ENCODE measurements at places on chromosomes 6 and 20. TPM values are rescaled to one million over a fixed set of nuclear protein-coding genes. Genes with fewer than 3 reads are reported as not detected.

DNA sequence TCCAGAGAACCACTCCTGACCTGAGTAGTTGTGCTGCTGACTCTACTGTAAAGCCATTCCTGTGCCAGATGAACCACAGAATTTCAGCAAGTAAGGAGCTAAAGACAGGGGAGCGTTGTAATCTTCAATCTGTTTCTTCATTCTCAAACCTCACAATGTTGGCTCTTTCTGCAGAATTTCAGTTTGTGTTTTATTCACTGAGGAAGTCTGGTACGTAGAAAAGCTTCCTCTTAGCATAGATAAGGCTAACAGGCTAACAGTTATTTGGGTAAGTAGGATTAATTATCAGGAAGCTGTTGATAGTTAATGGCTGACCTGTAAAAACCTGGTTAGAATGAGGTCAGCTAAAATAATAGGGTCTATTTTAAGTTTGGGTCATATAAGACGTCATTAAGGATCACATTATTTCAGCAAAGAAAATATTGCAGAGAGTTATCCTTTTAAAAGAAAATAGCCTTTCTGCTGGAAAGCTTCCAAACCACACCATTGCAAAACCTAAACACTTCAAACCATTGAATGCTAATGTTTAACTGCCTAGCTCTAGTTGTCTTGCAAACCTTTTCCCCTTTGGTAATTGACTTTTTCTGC is 14.1 kb upstream of the TENT5A start:
- peak; percentile 83 for DNase-seq

DNA sequence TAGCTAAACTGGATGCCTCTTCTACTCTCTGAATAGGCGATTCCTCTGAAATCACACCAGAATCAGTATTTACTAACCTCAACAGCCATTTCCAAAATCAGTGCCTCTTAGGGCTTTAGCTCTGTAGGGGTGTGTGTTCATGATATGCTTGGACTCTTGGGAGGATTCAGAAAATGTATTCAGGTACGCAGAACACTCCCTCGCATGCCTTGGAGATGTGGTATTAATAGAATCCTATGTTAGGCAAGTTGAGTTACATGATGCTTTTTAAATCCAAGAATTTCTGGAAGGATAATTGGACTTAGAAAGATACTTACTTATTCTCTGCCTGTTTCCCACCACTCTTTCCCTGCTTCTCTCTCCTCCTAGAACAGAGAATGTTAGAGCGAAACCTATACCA is 31.8 kb upstream of the PBOV1 start:
- no peak for DNase-seq

GRCh38 chr20:3093861-3094361 is 9.4 kb upstream of the AVP start:
- DNase-seq = no peak

DNA sequence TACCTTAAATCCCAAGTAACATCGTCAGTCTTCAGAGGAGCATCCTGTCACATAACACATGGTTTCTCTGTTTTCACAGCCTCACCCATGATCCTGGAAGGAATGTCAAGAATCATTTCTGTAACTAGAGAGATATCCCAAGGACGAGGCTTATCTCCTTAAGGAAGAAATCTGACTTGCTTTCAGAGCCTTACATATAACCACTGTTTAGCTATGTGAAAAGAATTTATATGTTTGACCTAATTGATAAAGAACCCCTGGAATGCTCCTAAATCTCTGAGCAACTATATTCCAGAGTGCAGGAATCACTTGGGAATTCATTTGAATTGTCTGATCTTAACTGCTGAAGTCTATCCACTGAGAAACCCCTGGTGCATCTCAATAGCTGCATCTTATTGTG is 243.1 kb downstream of the ALDH8A1 start:
- no peak for DNase-seq

DNA sequence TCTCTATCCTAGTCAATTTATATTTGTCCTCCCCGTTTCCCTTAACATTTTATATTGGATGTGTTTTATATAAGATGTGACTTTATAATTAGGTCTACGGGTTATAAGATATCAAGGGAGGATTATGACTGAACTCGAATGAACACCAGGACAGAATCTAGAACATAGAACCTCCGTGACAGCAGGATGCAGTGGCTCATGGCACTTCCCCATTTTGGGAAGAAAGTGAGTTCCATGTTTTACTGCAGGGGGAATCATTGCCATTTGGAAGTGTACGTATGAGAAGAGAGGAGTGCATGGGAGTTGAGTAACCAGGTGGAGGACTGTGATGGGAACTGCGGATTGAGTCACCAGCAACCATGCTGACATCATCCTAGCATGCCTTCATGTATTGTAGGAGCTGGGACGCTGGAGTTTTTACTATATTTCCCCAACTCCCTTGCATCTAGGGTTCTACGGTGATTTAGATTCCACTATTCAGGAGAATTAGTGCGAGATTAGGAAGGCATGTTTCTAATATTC is 56.1 kb upstream of the FOXC1 start:
- DNase-seq = no peak

- peak; percentile 50 for DNase-seq
These were observed 212.4 kb downstream of the GRIK2 start for GRCh38 chr6:101605874-101606273.

GRCh38 chr6:104519566-104519965 is 340.2 kb downstream of the HACE1 start:
- DNase-seq = no peak

GRCh38 chr6:20265842-20266241 is 53.6 kb upstream of the MBOAT1 start:
- no peak for DNase-seq

- DNase-seq = no peak
These were observed 1.6 kb upstream of the TFAP2B start for GRCh38 chr6:50816947-50817645.

DNA sequence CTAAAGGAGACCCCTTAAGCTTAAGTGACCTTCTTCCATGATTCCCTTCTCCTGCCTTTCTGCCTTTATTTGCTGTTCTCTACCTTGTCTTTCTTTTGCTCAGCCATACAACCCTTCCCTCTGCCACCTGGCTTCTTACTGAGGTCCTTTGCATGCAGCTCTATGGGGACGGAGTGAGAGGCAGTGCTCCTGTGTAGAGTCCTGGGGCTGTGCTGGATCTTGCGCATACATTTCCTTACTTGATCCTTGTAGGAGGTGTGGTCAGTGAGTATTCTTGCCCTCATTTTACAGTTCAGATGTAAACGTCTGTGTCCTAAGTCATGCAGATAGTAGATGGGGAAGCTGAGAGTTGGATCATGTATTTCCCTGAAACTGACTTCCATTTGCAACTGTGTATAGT is 5.7 kb downstream of the SASH1 start:
- no peak for DNase-seq

DNA sequence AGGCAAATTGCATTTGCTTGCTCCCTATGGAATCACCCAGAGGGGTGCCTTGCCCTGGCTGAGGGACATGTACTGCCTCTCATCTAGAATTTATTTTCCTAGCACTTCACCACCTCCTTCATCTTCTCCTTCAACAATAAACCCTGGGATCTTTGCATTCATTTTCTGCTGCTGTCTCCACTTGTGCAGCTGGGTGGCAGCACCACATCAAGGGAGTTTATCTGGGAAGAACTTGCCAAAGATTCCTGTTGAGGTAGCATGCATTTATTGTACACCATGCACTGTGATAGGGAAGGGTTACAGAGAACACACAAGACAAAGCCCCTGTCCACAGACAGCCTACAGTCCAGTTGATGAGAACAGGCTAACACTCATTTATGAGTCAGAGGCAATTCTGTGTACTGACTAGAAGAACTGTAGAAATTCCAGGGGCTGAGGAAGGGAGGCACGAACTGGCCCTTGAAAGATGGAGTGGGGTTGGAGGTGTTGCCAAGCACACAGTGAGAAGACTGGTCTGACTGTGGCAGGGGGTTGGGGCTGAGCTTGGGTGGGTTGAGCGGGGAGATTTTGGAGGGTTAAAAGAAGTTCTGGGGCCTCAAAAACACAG is 17.5 kb downstream of the C20orf173 start:
- DNase-seq = no peak

GRCh38 chr6:51654647-51655046 is 432.8 kb downstream of the PKHD1 start:
- no peak for DNase-seq

- no peak for DNase-seq
These were observed 1.8 kb downstream of the PLA2G7 start for GRCh38 chr6:46733341-46733801.

- DNase-seq = no peak
These were observed 46.2 kb upstream of the ADIG start for GRCh38 chr20:38534756-38535155.

- no peak for DNase-seq
These were observed 102.6 kb upstream of the LAMP5 start for GRCh38 chr20:9411833-9412232.

DNA sequence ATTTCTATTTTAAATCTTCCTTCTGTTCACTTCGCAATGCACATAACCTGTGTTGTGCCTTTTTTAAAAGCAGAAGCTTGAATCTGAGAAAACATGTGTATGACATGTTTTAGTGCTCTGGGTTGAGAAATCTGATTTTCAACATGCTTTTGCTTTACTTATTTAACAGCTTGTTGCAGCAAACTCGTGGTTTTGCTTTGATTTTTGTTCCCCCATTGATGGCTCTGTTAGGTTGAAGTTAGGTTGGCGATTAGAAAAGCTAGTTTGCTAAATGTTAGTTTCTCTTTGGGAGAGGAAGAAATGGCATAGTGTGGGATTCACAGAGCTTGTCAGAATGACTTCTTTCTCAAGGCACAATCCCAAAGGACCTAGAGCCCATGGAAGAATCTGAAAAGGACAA is 170.8 kb downstream of the TMEM242 start:
- DNase-seq = no peak

DNA sequence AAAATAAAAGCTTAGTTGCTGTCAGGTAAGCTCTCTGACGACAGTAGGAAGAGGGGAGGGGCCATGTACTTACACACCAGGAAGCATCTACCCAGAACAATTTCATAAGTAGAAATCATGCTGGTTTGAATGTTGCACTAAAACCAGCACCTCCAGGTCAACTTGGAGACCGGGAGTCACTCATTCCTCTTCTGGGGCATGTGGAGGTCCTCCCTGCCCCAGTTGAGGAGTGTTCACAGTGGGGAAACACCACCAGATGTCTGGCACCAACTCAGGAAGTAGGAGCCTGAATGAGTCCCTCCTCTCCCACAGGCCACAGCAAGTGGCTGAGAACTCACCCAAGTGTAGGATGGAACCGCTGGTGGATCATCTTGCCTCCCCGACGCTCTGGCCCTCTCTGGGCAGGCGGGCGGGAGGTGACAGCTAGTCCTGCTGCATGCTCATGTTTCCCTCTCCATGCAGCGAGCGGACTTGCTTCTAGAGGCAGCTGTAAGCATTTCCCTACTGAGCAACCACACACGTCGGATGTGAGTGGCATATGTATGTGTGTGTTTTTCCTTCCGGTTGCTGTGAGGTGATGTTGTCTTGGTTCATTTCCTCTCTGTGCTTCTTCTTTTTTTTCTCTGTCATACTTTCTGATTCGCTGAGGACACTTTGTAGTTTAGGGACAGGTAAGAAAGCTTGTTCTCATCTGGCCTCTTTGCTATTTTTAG is 149.5 kb upstream of the NEDD9 start:
- no peak for DNase-seq

DNA sequence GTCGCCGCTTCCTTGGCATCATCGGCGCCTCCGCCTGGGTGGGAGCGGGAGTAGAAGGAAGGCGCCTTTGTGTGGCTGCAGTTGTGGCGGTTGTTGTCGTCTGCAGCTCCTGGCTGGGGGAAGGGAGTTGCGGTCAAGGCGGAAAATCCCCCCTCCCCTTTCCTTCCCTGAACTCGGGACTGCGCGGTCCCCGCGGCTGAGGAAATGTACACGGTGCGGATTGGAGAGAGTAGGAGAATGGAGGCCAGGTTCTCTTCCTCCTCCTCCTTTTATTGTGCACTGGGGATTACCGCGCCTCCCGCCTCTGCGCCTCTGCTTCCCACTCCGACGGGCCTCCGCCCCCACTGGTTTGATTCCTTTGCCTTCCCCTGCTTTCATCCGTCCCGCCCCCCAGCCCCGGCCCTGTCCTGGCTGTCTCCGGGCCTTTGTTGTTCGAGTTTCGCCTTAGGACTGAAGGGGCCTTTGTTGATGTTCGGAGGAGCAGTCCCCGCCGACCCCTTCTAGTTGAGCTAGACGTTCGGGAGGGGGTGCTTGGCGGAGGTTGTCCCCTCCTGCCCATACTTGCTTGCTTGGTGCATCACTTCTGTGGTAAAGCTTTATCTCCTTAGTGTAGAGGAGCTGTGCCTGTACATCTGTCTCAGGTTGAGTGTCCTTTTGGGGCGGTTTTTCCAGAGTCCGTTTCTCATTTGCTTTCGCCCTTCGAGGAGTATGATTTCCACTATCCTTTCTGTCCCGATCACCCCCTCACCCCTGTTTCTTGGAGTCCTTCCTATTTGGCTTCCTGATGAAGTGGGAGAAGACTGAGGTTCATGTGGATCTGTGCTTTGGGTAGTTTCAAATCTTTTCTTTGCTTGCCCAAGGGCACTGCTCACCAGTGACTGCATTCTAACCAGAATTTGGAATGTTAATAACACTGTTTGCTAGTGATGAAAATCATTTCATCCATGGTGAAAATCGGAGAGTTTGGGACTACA is 764 bp downstream of the ZNF292 start:
- no peak for DNase-seq

GRCh38 chr20:11378252-11378651 is 539.4 kb upstream of the BTBD3 start:
- no peak for DNase-seq

IRAK1BP1 gene
- total RNA-seq = 4.5 TPM

NT5E gene
- total RNA-seq = 109 TPM

C4B gene
- 2.3 TPM for total RNA-seq

C20orf204 gene
- 0.21 TPM for total RNA-seq

CNKSR3 gene
- 12.1 TPM for total RNA-seq

SLC17A4 gene
- not detected for total RNA-seq

EEF1A2 gene
- 18.0 TPM for total RNA-seq

CTCFL gene
- 0.41 TPM for total RNA-seq
